ENCODE measurements at places on chromosomes 6 and 20.

- DNase-seq = no peak
Observed at GRCh38 chr20:49594143-49594930, 26.4 kb upstream of the PTGIS start.

GRCh38 chr6:63529498-63529897 is 42.8 kb upstream of the LOC128125822 start:
- no peak for DNase-seq

GRCh38 chr6:169967687-169968086 is 216.3 kb downstream of the ERMARD start:
- DNase-seq = no peak

GRCh38 chr6:157432892-157433265 is 51.9 kb downstream of the ZDHHC14 start:
- no peak for DNase-seq

DNA sequence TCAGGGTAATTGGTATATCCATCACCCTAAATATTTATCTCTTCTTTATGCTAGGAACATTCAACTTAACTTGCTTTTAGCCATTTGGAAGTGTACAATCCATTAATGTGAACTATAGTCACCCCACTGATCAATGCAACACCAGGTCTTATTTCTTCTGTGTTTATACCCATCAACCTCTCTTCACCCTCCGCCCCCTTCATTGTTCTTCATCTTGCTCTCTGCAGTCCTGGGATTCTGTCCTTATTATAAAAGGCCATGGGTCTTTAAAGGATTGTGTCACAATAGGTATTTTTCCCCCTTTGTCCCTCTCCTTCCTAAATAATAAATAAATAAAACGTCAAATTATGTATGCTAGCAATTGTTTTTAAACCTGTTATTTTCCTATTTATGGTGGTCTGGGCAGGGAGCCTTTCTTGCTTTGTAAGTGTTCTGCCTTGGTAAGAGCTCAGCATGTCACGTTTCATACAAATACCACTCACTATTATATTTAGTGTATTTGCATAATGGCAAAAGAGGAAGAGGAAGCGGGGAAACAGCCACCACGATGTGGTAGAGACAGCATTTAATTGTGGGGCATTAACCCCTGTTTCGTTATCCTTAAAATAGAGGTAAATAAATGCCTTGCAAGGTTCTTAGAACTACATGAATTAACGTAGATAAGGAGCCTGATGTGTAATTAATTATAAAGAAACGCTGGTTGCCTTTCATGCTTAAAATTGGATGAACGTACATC is 1.9 kb downstream of the ABRACL start:
- no peak for DNase-seq

DNA sequence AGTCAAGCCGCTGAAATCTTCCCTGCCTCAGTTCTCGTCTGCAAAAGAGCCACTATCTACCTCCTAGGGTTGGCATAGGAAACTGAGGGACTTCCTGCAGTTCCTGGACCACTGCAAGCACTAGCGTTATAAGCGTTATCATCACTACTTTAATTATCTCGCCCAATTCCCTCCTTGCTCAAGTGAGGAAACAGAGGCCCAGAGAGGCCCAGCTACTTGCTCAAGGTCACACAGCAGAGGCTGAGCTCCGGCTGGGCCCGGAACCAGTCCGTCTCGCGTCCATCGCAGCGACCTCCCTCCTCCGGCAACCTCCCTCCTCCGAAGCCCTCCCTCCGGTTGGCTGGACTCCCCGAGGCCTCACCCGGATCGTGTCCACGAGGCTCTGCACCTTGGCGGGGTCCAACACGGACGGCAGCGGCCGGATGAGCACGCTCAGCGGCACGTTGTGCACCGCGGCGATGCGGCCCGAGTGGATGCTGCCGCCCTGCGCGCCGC is 338 bp downstream of the SRXN1 start:
- DNase-seq = no peak

- DNase-seq = no peak
Observed at GRCh38 chr20:10954908-10955580, 281.2 kb upstream of the JAG1 start.

GRCh38 chr6:87082160-87082721 is 12.7 kb downstream of the CGA start:
- DNase-seq = no peak

DNA sequence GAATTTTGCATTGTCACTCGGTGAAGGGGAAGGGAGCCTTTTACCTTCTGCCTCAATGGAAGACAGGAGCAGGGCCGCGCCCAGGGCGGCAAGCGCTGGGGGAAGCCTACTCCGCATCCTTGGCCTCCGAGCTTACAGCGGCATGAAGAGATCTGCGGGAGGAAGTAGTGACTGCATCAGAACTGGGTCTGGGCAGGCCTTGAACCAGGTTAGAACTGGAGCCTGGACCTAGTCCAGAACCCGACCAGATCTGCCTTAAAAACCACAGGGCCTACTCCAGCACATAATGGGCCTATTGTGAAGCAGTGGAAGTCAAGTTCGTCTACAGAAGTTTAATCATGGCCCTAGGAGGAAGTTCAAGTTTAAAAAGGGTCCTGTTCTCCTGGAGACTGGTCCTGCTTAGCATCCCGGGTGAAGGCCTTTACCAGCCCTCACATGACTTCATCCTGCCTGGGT is 3.1 kb downstream of the COL12A1 start:
- DNase-seq = no peak

- DNase-seq = no peak
Observed at GRCh38 chr6:149318581-149319286, 1.2 kb downstream of the TAB2 start.

DNA sequence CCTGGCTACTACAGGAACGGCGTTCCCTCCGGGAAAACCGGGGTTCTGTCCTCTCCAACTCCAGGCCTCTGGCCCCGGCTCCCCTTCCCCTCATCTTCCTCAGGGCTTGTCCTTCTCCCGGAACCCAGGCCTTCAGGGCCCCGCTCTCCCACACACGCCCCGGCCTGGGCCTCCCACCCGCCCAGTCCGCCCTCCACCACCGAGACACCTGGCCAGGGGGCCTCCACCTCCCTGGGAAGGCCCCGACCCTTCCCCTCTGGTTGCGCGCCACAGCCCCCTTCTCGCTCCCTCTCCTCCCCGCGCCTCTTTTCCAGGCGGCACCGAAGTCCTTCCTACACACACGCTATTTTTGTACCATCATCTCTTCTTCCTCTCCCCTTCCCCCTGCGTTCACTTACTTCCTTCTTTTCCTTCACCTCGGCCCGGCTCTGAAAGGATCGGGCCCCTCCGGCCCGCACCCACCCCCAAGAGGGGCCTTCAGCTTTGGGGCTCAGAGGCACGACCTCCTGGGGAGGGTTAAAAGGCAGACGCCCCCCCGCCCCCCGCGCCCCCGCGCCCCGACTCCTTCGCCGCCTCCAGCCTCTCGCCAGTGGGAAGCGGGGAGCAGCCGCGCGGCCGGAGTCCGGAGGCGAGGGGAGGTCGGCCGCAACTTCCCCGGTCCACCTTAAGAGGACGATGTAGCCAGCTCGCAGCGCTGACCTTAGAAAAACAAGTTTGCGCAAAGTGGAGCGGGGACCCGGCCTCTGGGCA is 1.3 kb upstream of the SIRPA start:
- no peak for DNase-seq

DNA sequence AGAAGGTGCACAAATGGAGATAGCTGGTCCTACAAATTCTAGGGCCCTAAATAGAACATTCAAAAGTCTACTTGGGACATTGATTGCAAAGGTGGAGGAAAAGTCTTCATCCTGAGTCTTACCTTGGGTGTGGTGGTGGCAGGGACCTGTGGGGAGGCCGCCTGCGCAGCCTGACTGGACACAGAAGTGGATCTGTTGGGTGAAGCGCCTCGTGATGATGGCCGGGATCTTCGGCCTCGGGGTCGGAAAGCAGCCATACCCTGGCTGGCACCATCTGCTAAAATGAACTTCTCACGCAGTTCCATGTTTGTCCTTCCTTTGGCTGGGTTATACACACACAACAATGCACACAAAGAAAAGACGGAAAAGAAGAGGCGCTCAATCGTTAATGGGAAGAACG is 179.2 kb downstream of the DST start:
- DNase-seq = no peak

GRCh38 chr6:168583821-168584220 is 142.8 kb downstream of the SMOC2 start:
- DNase-seq = peak; percentile 23

DNA sequence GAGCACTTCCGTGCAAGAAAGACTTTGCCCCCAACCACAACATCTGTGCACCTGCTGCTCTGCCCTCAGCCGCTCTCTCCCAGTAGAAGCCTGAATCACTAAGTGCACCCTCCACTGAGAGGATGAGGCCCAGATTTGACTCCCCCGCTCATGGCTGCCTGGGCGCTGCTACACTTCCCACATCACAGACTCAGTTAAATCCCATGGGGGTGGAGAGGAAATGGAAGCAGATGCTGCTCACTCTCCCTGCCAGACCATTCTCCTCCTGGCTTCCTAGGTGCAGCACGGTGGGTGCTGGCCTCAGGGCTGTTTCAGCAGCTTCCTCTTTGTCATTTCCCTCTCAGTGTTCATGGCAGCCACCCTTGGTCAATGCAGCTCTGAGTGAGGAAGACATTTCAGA is 4.8 kb downstream of the CST5 start:
- DNase-seq = no peak

- DNase-seq = peak; percentile 96
Observed at GRCh38 chr20:31603822-31604566, 1.1 kb upstream of the ID1 start.

GRCh38 chr6:165181951-165182414 is 127.4 kb downstream of the C6orf118 start:
- DNase-seq = no peak

DNA sequence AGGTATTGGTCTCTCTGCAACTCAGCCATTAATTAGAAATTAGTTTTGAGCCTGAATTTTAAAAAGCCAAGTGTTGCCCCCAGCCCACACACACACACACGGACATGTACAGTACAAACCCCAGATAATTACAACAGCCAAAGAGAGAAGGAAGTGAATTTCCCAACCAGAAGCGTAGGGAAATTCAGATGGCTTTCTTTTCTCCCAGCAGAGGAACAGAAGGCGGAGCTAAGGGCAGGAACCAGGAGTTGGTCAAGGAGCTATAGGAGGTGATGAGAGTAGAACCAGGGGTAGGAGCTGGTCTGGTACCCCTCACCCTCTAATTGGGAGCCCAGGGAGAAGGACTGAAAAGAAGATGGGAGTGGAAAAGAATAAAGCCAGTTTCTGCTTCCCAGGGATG is 3.9 kb upstream of the ZBTB9 start:
- no peak for DNase-seq

- DNase-seq = peak; percentile 10
Observed at GRCh38 chr6:11496152-11497060, 41.1 kb upstream of the TMEM170B start.

DNA sequence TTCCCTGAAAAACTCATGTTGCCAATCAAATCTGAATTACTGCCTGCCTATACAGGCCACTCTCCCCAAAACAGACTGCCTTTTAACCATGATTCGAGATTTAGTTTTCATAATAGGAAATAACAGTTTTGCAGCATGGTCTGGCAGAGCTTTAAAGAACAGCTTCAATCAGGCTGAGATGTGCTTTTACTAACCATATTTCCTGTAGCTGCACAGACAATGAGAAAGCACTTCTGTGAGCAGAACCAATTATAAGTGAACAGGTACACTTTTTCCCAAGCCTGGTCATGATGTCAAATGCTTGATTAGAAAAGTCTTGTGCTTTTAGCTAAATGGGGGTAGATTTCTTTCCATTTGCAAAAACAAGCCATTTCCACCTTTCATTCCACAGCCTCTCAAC is 108.2 kb downstream of the THEMIS start:
- DNase-seq = no peak

GRCh38 chr6:11296449-11297375 is 64.2 kb upstream of the NEDD9 start:
- DNase-seq = no peak

GRCh38 chr6:11043378-11043960 is 636 bp downstream of the ELOVL2 start:
- DNase-seq = peak; percentile 61

DNA sequence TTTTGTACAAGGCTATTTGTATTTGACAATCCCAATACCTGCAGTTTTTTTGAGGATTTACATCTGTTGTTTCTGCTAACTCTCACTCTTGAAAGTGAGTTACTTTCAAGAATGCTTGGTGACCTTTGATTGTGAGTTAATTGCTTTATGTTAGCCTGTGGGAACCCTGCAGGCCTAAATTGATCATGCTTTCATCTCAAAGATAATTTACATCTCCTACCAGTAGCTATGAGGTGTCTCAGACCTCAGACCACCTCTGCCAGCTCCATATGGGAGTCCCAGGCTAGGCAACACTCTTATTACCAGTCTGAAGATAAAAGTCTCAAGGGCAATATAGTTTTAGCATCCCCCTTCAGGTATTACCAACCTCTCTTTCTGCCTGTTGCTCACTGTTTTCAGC is 116.4 kb upstream of the THEMIS start:
- DNase-seq = no peak

DNA sequence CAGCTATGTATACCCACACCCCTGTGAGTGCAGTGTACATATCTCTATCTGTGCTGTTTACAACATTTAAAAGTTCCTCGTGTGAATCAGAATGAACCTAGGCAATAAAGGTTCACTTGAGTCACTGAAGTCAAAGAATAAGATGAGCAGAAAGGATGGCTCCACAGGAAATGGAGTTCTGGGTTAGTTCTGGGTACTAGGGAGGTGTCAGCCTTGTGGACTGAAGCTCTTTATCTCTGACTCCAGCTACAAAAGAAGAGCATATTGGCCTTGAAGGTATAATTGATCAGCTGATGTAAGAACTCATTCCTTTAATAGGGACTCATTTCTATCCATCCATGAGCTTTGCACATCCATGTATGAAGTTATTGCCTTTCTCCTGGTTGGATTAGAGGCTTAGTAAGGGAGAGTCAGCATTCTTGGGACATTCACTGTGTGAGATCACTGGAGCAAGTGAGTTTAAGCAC is 73.9 kb upstream of the BACH2 start:
- no peak for DNase-seq

DNA sequence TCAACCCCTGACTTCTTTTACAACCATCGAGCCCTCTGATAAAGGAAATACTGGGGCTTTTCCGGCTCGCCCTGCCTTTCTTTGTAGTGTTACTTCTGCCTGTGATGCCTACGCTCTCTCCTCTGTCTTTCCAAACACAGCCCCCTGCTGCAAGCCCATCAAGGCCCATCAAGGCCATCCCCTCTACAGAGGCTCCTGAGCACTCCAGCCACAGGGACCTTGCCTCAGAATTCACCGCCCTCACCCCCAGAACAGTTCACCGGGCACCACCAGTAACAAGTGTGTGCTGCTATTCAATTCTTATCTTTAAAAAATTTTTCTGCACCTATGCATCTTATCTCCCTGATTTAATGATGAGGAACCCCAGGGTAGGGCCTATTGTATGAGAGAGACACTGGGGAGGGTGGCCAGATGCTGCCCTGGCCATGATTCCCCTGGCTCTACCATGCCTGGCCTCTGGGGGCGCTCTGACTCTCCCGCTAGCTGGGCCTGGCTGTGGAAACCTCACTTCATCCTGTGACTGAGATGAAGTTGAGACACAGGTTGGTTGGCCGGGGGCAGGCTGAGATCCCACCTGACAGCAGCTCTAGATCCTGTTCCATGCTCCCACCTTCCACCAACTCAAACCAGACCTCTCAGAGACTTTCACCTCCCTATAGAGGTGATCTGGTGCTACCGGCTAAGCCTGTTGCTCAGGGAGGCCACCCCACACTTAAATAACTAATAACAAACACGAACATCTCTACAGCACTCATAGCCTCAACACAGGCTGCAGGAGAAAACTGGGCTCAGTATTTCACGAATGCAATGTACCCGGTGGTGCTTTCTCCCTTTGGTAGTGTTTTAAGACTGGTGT is 19.2 kb upstream of the GLP1R start:
- no peak for DNase-seq

Data from H1 (cell line).